NCI-H526 (cell line): ENCODE measurements at places on chromosomes 11 and 22.
A peak's percentile ranks its signal among the peaks of the same experiment; 100 is the strongest.

DNA sequence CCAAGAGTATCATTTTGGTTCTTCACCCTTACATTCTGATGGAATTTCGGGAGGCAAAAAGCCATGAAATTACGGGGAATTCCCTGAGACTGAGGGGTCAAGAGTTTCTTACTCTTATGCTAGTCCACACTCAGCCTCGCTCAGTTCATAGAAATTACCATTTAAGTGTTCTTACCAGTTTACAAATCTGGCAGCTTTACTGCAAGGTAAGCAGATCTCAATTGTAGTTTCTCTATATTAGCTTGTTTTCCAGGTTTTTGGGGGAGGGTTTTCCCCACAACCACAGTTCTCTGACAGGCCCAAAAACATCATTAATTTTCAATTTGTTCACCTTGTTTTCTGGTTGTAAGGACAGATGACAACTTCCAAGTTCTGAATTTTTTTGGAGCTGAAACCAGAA, 1028.4 kb downstream of the FAM181B start:
- DNase-seq = no peak

DNA sequence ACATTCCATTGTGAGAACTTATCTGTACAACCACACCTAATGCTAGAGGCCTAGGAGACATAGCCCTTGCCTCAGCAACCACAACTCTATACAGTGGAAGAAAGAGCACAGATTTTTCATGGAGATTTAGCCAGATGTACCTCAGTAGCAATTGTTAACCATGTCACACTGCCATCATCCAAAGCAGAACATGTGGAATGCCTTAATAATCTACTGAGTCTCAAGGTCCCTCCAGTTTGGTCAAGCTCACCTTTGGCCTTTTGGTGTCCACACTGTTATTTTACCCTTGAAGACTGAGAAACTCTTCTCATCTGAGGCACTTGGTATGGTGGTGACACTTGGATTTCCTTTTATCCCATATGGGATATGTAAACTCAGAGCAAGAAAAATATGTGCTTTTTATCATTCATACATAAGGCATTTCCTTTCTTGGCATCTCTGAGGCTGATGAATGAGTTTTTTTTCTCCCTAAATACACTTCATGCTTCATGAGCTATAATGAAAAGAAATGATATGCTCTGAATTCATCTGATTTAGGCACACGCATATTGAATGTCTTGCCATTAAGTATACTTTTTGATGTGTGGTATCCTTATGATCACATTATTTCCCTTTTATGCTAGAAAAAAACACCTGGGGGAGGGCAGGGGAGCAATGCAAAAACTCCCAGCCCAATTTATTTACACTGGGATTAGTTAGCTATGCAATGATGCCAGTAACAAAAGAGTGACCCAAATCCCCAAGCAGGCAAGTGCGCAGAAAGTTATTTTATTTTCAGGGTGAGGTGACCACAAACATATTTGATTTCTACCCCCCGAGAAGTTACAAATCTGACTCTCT, 63.3 kb upstream of the ME3 start:
- DNase-seq = no peak

DNA sequence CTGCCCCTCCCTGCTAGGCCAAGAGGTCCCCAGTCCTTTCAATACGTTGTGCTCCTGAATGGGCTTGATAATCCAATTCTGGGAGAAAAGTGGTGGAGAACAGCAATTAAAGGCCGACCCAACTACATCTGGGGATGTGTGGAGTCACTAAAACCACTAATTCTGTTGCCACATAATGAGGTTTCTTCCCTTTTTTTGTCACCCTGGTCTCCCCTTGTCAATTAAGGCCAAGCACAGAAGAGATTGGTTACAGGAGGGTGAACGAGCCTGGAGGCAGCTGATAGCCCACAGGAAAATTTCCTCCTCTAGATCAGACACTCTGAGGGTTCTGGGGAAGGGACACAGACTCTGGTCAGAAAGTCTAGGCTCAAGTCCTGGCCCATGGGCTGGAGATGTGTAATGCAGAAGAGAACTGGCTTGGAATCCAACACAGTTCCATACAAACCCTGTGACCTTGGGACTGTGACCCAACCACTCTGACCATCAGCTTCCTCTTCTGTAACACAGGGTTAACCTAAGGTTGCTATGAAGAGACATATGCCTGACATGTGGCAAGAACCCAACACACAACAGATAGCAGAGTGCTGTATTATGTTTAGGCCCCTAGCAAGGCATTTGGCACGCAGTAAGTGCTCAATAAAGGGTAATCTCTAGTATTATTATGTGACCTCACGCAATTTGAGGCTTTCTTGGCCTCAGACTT, 146.4 kb downstream of the CHST1 start:
- DNase-seq = no peak

GRCh38 chr11:93525601-93526345, 17.4 kb downstream of the SMCO4 start:
- no peak for DNase-seq

GRCh38 chr11:112793416-112793815, 167.8 kb upstream of the NCAM1 start:
- DNase-seq = no peak

- no peak for DNase-seq
Observed at GRCh38 chr22:32839831-32840584, 38.5 kb downstream of the TIMP3 start.

DNA sequence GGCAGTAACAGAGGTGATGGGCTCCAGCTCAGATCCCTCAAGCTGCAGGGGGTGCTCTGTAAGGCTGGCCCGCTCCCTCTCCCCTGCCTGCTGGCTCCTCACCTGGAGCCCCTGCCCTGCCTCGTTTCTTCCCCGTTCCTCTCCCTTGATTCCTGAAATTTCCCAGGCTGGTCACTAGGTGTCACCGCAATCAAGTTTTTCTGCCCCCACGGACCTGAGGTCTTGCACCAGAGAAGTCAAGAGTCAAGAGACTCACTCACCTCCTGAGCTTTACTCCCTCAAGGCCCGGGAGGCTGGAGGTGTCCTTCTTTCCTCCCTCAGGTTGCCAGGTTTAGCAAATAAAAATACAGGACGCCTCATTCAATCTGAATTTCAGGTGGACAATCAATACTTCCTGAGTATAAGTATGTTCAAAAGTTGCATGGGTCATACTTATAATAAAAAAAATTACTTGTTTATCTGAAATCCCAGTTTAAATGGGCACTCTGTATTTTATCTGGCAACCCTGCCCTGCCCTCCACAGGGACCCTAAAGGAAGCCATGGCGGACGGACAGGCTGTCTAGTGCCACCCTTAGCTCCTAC, 69.2 kb downstream of the SCUBE1 start:
- peak; percentile 58 for DNase-seq

- no peak for DNase-seq
Observed at GRCh38 chr22:41925783-41926460, 684 bp downstream of the TNFRSF13C start.

GRCh38 chr11:3929232-3929631, 73.8 kb downstream of the STIM1 start:
- no peak for DNase-seq

DNA sequence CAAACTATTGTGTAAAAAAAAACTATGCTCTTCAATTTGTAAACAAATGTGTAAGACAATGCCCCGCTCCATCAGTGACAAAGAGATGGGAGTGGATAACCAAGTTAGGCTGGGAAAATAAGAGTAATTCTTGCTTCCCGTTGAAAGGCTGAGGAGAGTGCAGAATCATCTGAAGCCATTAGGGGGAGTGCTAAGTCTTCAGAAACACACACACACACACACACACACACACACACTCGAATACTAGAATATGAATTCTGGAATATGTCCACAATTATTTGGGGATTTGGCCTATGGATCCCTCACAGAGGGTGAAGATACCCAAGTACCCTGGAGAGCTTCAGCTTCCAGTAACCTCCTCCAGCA, 27.8 kb upstream of the ROBO3 start:
- peak; percentile 91 for DNase-seq

- no peak for DNase-seq
Observed at GRCh38 chr11:134999590-134999989, 587.5 kb upstream of the B3GAT1 start.

GRCh38 chr11:35525501-35526175, at the start of gene PAMR1:
Gene PAMR1 (minus strand): TSS chr11:35525616. CDS start chr11:35525585, 31 bp downstream.
- DNase-seq = peak; percentile 77

DNA sequence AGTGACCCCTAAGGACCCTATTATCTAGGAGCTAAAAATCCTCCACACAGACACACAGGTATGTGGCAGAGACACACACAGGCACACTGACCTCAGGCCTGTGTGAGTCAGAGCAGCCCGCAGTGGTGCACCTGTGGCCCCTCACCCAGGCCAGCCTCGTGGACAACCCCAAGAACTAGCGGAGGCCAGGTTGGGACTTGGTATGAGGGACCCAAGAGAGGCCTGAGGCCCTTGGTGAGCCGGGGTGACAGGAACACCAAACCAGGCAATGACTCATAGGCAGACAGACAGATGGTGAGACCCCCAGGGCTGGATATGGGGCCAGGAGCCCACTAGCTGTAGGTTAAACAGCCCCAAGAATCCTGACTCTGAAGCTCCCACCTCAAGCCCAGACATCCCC, 6.0 kb downstream of the CASTOR1 start:
- DNase-seq = no peak
